ENCODE measurements at places on chromosomes 1 and 21.

DNA sequence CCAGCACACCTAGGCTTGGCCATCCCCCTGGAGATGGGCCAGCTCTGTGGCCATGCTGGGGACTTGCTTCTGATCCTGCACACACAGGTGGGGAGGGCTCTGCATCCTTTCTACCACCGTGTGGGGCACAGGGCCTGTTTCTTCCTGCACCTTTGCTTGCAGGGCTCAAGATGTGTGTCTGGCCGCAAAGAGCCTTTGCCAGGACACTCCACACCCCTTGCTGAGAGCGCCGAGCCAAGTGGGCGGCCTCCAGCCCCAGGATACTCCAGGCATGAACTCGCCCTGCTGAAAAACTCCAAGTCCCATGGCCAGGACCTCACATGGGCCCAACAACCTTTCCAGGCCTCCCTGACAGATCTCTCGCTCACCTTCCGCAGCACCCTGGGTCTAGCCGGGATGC is 11.6 kb upstream of the GPR153 start:
- DNase-seq = no peak

- no peak for DNase-seq
These were observed 80.4 kb downstream of the ATP1A1 start for GRCh38 chr1:116453481-116453880.

- no peak for DNase-seq
These were observed 15.1 kb downstream of the IFNAR1 start for GRCh38 chr21:33339918-33340317.

GRCh38 chr1:117664314-117664713 is 58.5 kb downstream of the TENT5C start:
- no peak for DNase-seq

DNA sequence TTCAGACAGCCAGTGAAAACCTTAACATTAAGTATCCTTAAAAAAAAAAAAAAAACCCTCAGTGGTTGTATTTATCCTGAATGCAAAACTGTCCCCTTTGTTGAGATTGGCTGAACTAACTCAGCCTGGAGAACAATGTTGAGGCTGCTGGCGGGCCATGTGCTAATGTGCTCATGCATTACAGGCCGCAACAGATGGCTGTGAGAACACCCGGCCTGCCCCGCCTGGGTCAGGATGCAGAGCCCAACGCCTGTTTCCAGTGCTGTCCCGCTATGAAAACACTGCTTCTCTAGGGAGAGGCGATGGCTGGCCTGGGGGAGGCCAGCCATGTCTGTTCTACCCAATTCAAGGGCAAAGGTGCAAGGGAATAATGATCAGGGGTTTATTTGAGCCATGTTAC is 13.8 kb downstream of the OLIG2 start:
- no peak for DNase-seq

GRCh38 chr21:45049714-45050344 is 24.6 kb upstream of the ADARB1 start:
- DNase-seq = no peak

DNA sequence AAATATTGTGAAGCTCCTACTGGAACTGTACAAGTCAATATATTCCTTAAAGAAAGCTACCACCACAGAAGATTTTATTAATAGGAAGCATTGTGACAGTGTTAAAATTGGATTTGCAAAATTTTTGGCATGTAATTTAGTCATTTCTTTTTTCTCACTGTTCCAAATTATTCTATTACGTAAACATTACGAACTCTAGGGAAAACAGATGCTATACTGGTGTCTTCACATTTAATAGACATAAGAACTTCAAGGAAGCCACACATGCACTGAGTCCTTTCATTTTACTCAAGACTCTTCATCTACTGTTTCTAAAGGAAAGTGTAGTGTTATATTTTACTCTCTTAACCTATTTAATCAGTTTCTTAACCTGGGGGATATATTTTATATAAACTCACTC is 135.4 kb downstream of the HMCN1 start:
- no peak for DNase-seq

DNA sequence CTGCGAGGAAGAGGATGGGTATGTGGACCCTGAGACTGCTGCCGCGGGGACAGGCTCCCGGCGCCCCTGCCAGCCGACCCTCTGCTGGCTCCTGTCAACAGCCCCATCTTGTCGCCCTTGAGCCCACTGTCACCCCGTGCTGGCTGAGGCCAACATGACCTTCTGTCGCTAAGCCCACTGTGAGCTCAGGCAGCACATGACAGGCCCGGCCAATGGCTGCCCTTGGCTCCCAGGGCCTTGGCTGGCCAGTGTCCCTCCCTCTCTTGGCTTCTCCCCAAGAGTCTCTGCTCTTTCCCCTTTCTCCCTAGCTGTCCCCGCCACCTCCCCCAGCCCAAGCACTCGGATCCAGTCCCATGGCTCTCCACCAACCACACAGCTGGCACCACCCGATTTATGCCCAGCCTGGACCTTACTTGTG is 3.5 kb downstream of the PEX10 start:
- no peak for DNase-seq

- DNase-seq = no peak
These were observed 655.4 kb downstream of the RWDD3 start for GRCh38 chr1:95889400-95889799.

GRCh38 chr1:108949044-108949443 is 14.2 kb downstream of the CLCC1 start:
- no peak for DNase-seq

DNA sequence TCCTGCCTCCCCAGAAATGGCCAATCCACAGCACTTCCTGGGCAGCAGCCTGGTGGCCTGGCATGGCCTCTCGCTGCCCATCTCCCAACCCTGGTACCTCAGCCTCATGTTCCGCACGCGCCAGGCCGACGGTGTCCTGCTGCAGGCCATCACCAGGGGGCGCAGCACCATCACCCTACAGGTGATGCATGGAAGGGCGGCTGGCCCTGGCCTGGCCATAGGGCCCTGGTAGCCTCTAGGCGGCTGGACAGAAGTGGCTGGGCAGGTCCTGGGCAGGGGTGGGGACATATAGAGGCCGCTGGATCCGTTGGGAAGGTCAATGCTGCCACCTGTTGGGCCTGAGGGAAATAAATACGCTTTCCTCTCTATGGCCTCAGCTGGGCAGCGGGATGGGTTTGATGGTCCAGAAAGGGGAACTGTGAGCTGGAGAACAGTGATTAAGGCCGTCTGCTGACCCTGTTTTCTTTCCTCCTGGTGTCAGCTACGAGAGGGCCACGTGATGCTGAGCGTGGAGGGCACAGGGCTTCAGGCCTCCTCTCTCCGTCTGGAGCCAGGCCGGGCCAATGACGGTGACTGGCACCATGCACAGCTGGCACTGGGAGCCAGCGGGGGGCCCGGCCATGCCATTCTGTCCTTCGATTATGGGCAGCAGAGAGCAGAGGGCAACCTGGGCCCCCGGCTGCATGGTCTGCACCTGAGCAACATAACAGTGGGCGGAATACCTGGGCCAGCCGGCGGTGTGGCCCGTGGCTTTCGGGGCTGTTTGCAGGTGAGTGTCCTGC is 14.4 kb downstream of the CELSR2 start:
- DNase-seq = peak; percentile 77

DNA sequence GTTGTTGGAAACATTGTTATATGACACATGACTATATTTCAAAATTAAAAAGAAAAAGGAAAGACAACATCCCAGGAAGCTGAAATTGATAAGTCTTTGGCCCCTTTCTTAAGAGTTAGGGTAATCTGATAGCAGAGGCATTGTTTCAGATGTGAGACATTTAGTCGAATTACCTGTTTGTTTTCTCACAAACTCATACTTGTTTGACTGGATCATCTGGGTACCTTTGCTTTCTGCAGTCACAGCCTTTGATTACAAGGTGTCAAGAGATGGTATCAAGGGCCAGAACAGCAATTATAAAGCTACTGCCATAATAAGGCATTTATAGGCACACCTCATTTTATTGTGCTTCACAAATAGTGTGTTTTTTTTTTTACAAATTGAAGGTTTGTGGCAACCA is 136.3 kb downstream of the DUSP10 start:
- DNase-seq = no peak

GRCh38 chr1:169234780-169235179 is 128.3 kb downstream of the ATP1B1 start:
- DNase-seq = no peak

DNA sequence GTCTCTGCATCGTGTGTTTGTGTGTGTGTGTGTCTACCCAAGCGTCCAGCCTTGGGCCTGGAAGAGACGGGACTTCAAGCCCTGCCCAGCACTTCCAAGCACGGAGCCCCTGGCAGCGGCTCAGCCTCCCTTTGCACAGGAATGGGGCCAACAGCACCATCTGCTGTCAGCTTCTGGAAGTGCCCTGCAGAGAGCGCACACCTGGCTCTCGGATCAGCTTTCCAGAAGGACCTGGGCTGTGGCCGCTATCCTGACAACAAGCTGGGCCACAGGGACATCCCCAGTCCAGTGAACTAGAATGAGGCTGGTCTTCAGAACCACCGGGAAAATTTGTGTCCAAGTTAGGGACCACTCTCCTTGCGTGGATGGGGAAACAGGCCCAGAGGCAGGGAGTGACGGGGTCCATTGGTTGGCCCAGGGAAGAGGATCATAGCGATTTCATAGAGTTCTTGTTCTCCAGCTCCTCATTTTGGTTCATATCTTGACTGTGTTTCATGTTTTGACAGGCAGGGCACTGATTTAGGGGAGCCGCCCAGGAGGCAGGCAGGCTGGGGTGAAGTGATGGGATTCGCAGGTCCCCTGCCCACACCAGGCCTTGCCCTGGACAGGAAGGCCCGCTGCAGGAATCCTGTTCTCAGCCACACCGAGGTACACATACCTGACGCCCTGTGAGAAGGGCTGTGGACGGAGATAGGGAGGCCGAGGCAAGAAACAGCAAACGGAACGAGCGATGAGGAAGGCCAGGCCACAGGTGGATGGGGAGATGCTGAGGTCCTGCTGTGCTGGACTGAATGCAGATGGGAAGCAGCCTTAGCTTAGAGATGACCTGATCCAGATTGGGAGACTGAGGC is 38.4 kb downstream of the TAS1R2 start:
- peak; percentile 44 for DNase-seq

GRCh38 chr1:62159940-62160348 is 34.7 kb upstream of the L1TD1 start:
- DNase-seq = no peak

- DNase-seq = no peak
These were observed 158.9 kb downstream of the PCBP3 start for GRCh38 chr21:45802425-45802824.

- no peak for DNase-seq
These were observed 1.1 kb downstream of the KCNJ9 start for GRCh38 chr1:160082487-160082886.

DNA sequence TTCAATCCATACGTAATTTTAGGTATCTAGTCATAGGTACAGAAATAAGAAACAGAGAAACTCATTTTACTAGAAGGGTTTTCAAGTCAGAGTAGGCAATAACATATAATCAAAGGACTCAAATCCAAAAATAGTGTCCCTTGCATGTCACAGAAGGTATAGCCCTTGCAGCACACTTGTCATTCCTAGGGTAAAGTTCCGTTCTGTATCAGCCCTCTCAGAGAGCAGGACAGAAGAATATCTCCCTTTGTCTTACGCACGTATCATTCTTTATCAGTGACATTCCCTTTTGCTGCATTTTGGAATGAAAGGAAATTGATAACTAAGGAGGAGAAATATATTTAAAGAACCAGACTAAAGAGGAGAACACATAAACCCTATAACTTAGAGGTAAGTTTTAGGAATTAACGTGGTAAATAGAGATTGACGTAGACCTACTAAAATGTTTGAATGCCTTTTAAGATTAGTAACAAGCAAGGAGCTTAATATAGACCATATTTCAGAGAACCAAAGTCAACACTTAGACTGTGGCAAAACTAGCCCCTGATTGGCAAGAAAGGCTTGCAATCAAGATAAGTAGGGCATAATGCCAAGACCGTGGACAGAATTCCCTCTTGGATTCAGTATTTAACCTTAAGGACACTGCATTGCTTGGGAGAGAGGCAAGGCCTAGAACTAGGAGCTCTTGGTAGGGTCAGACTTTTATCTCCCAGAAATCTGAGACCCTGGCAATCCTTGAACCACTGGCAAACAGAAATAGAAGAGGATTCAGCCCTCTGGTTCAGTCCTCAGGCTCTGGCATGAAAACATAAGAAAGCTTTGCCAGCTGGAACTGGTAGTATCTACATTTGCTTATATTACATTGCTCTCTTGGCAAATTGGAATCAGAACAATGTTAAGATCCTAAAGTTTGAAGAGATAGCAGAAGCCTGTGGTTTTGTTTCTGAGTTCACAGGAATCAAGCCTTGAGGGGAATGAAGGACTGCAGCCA is 232.1 kb downstream of the ASTN1 start:
- no peak for DNase-seq

GRCh38 chr1:41005876-41006275 is 15.6 kb downstream of the SLFNL1 start:
- DNase-seq = no peak

DNA sequence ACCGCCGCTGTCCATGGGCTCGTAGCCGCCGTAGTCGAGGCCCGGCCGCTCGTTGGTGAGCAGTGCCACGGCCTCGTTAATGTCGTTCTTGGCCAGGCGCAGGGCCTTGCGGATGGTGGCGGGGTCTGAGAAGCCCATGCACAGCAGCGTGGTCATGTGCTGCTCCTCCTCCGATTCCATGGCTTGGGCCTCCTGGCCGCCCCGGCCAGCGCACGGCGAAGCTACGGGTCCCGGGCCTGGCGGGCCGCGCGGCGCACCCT is 300 bp downstream of the USP24 start:
- DNase-seq = peak; percentile 15

- DNase-seq = no peak
These were observed 208.1 kb downstream of the TGFB2 start for GRCh38 chr1:218553197-218553596.

DNA sequence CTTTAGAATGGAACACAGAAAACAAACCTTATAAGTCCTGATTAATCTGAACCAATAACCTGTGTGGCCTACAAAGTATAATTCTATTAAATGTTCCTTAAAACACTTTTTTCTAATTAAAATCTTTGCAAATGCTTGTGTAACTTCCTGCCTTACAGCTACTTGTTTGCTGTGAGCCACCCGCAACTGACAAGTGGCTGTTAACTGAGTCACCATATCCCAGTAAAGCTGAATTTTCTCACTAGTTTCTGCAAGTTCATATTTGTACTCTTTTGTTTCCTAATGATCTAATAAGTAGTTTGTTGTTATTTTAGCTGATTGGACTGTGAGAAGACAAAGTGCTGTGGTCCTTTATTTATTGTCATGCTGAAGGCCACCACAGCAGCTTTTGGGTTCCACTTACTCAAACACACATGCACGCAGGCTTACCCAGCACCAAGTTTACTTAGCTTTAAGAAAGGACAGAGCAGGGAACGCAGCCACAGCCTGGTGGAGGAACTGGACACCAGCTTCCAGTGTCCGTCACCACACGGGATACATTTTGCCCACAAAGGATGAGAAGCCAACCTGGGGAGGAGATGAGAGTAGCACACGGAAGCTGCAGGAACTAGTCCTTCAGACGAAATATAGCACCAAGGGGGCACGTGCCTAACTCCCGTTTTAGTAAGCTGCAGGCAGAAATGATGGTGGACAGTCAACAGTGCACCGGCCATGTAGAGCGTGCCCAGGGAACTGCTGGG is 47.8 kb downstream of the LCA5L start:
- no peak for DNase-seq

- DNase-seq = no peak
These were observed 598 bp upstream of the ADIPOR1 start for GRCh38 chr1:202958544-202959275.
